ENCODE measurements at places on chromosomes 11 and 22. TPM values are rescaled to one million over a fixed set of nuclear protein-coding genes. Genes with fewer than 3 reads are reported as not detected.

UBASH3B gene
- total RNA-seq: 62.7 TPM

MTMR3 gene
- 12.2 TPM for total RNA-seq

KRTAP5-10 gene
- not detected for total RNA-seq

ESAM gene
- total RNA-seq: 0.94 TPM

GLYATL1 gene
- not detected for total RNA-seq

TUG1 gene
- total RNA-seq: 42.7 TPM

MRPL49 gene
- total RNA-seq: 108 TPM

SLC22A8 gene
- total RNA-seq: not detected

ANO9 gene
- 21.9 TPM for total RNA-seq

ARFGAP3 gene
- total RNA-seq: 33.0 TPM

TPBGL gene
- total RNA-seq: 0.19 TPM

TRIM6 gene
- total RNA-seq: 0.23 TPM

GPHA2 gene
- not detected for total RNA-seq

ZBED5 gene
- 37.9 TPM for total RNA-seq

NRIP3 gene
- total RNA-seq: 1.3 TPM

AQP11 gene
- 0.46 TPM for total RNA-seq

KCNJ4 gene
- total RNA-seq: not detected

PATE4 gene
- not detected for total RNA-seq

USH1C gene
- not detected for total RNA-seq

OR6T1 gene
- not detected for total RNA-seq

SLC6A5 gene
- not detected for total RNA-seq

TP53I11 gene
- total RNA-seq: 17.8 TPM

CYB5R3 gene
- total RNA-seq: 71.7 TPM

OR52A1 gene
- not detected for total RNA-seq

PDGFD gene
- 0.11 TPM for total RNA-seq

RBMXL2 gene
- not detected for total RNA-seq

BAIAP2L2 gene
- 0.32 TPM for total RNA-seq

SCN2B gene
- not detected for total RNA-seq

C11orf91 gene
- total RNA-seq: not detected

OR8B3 gene
- not detected for total RNA-seq

PRR33 gene
- 0.11 TPM for total RNA-seq

GGT5 gene
- total RNA-seq: not detected

IGSF9B gene
- 23.1 TPM for total RNA-seq

ZBTB16 gene
- total RNA-seq: 0.96 TPM

CACNA1I gene
- total RNA-seq: 0.19 TPM

CALCB gene
- total RNA-seq: 1.5 TPM

C11orf52 gene
- not detected for total RNA-seq

SCGB2A2 gene
- total RNA-seq: not detected

USP35 gene
- total RNA-seq: 5.5 TPM

ARHGEF17 gene
- total RNA-seq: not detected

SELENOM gene
- total RNA-seq: 7.4 TPM

ABCG4 gene
- total RNA-seq: not detected

TRABD gene
- 99.6 TPM for total RNA-seq

Measured in activated CD8-positive, alpha-beta memory T cell treated with anti-CD3 and anti-CD28 coated beads for 36 hours (primary cell).